ENCODE measurements at places on chromosomes 7 and 10.

GRCh38 chr7:106062521-106062931 lies 49.6 kb downstream of the SYPL1 start:
- no peak for DNase-seq

- no peak for DNase-seq
Observed at GRCh38 chr7:134071355-134072331, 55.5 kb upstream of the LRGUK start.

- no peak for DNase-seq
Observed at GRCh38 chr10:92913973-92914372, 65.7 kb downstream of the EXOC6 start.

DNA sequence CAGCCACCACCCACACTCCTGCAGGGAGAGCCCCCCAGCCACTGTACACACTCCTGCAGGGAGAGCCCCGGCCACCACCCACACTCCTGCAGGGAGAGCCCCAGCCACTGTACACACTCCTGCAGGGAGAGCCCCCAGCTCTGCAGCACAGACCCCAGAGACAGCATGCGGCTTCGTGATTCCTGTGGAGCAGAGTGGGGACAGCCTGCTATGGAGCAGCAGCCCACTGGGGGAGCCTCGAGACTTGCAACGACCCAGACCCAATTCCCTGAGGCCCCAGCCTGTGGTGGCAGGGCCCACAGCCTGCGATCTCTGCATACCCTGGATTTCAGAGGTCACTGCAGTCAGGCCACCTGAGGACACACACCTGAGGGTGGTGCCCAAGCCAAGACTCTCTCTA lies 523.1 kb downstream of the DNAJB6 start:
- DNase-seq, result no peak
